ENCODE measurements at places on chromosomes 12 and 14.

DNA sequence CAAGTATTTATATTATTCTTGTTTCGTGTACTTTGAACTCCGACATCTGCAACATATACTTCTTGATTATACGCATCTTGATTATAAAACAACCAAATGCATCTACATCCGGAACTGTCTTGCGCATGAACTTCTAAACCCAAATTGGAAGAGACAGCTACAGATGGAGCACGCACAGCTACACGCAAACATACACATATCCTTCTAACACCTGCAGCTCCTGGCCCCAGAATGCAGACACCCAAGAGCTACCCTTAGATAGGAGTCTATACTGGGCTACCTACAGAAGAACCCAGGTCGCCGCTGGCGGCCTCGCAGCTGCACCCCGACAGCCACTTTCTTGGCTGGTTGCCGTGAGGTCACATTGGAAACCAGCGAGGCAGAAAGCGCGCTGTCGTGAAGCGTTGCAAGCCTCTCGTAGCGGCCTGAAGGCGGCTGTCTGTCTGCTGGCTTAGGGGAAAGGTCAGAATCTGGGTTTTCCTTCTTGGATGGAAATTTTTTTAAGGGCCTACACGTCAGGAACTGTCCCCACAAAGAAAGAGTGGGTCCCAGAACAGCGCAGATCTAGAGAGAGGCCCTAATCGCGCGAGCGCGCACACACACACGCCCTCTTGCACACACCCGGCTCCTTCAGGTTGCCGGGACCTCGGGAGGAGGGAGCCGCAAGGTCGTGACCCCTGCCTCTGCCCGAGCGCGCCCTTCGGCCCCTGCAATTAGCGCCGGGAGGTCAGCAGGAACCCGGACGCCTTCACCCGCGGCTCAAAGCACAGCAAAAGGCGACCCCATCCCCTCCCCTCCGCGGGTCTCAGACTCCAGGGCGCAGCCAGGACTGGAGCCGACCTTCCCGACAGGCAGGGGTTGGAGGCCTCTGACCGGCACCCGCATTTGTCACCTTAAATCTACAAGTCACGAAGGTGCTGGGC is 17.0 kb downstream of the TBX3 start:
- no peak for DNase-seq

GRCh38 chr12:94589591-94590001 is 60.8 kb downstream of the TMCC3 start:
- no peak for DNase-seq

GRCh38 chr14:70514168-70515069 is 20.4 kb downstream of the ADAM20 start:
- DNase-seq = peak; percentile 10

DNA sequence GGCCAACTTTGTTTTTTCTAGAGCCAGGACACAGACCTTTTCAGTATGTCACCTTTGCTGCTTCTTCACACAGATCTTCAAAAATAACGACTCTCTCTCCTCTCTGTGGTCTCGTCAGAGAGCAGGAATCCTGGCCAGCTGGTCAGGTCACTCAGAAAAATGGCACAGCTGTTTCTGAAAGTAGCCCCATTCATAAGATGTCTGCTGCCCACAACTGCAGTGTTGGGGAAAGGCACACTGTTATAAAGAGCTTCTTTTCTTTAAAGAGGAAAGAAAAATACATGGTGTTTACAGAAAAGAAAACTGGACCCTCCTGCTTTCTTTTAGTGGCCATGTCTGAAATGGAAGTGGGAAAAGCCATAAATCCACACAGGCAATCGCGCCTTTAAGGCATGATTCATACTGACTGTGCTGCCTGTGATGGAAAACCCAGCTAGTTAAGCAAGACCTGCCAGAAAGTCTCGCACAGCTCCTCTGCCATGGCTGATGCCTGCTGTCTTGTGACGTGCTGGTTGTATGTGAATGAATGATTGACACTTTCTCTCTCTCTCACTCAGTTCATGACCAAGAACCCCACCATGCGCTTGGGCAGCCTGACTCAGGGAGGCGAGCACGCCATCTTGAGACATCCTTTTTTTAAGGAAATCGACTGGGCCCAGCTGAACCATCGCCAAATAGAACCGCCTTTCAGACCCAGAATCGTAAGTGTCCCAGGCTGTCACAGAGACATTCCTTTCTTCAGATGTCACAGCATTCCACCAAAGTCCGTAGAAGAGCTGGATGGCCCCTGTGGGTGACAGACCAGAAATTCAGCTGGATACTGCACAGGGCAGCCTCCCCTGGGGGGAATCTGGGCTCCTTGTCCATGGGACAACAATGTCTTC is 147.9 kb upstream of the HIF1A start:
- DNase-seq = peak; percentile 77

DNA sequence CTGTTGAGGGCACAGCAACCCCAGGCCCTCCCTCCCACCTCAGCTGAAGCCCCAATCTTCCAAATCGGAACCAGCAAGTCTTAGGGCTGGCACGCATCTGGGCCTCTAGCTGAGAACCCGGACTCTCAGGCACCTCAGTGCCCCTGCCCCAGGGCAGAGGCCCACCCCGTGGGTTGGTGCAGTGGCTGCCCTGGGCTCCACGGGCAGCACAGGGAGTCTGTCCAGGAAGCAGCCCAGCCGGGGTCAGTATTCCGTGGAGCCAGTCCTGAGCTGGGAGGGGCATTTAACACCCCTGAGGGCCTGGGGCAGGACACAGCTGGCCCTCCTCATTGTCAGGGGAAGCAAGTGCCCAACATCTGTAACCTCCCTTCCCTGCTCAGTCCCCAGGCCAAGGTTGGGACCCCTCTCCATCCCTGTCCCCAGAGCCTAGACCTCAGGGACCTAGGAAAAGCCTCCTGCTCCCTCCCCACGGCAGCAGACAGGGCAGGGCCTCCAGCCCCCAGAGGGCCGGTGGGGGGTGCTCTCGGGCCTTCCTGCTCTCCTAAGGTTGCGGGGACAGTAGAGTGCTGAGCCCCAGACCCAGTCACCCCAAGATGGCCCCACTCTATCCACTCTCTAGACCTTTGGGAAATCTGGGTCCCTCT is 36.5 kb downstream of the SLC6A12 start:
- no peak for DNase-seq

DNA sequence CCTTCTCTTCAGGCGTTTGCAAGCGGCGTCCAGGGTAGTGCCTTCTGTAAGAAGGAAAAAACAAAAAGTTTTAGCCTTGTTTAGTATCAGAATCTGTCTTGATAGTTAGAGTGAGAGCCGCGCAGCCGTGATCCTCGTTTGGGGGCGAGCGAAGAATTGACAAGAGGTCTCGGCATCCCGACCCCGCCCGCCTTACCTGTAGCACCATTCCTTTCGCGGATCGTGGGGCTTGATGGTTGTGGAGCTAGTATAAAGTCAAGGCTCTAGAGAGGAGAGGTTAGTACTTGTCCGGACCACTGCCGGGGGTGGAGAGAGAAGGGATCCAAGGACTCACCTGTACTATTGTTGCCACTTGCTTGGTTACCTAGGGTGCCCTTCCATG is 494 bp downstream of the TMTC3 start:
- peak; percentile 6 for DNase-seq

DNA sequence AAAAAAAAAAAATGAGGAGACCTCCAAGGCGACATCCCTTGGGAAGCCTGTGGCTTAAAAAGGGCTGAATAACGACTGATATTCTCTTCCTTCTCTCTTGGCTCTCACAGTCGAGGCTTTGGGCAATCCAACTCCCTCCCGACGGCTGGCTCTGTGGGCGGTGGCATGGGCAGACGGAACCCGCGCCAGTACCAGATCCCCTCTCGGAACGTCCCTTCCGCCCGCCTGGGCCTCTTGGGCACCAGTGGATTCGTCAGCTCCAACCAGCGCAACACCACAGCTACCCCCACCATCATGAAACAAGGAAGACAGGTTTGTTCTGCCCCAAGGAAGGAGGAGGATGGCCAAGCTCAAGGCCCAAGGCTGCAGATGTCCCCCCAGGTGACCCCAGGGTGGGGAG is 127.8 kb downstream of the GCH1 start:
- no peak for DNase-seq

- no peak for DNase-seq
Measured at GRCh38 chr12:57850854-57851430, 4.4 kb upstream of the CTDSP2 start.

- no peak for DNase-seq
Measured at GRCh38 chr12:80777587-80777986, 60.9 kb downstream of the MYF5 start.

DNA sequence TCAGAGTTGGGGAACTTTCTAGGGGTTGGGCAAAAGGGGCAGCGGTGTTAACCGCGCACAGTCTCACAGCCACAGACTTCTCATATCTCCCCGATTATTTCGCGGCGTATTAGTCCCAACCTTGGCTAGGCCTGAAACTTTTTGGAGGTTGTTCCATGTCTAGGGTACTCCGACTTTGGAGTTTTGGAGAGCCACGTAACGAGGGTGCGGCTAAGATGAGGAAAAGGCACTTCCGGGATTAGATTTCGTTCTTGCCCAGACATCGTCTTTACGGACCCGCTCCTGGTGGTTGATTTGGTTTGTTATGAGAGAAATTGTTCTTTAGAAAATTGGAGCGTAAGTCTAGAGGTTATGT is 513 bp downstream of the CCNK start:
- peak; percentile 3 for DNase-seq

- no peak for DNase-seq
Measured at GRCh38 chr12:49762468-49762847, 21.1 kb downstream of the TMBIM6 start.

DNA sequence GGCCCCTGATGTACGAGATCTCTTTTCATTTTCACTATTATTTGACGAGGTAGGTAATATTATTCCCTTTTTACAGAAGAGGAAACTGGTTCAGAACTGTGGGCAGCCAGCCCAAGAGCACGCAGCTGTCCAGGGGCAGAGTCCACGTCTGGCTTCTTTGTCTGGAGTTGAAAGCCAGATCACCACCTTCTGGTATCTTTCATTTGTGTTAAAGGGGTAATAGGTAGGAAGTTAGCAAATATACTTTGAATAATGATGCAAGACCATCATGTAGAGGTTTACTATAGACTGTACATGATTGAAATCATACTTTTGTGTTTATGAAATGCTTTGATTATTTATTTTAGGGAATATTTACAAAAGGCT is 144.1 kb upstream of the AMIGO2 start:
- DNase-seq = no peak

GRCh38 chr14:68950111-68950510 is 29.0 kb downstream of the ACTN1 start:
- no peak for DNase-seq

DNA sequence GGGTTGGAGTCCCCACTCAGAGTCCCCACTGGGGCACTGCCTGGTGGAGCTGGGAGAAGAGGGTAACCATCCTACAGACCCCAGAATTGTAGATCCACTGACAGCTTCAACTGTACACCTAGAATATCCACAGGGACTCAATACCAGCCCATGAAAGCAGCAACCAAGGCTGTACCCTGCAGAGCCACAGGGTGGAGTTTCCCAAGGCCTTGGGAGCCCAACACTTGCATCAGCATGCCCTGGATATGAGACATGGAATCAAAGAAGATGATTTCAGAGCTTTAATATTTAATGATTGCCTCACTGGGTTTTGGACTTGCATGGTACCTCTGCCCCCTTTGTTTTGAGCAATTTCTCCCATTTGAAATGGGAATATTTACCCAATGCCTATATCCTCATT is 80.4 kb downstream of the RASSF9 start:
- no peak for DNase-seq

GRCh38 chr14:69667938-69668335 is 56.5 kb downstream of the SUSD6 start:
- DNase-seq = no peak
